IMR-90 (cell line): ENCODE measurements at places on chromosomes 5 and 9. TPM values are rescaled to one million over a fixed set of nuclear protein-coding genes. Genes with fewer than 3 reads are reported as not detected.

DNA sequence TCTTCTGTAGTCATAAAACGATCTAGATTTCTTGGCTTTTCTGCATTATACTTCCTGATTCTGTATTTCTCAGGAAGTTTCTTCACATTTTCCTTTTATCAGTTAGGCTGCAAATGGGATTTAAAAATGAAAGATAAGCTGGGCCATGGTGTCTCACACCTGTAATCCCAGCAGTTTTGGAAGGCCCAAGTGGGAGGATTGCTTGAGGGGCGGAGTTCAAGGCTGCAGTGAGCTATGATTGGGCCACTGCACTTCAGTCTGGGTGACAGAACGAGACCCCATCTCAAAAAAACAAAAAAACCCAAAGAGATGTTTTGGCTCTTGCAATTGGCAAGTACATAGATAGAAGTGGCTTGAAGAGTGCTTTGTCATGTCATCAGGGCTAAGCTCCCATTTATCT is 26.2 kb upstream of the APC start:
- DNase-seq = no peak

The PARP8 gene
- total RNA-seq = 8.2 and 8.6 TPM in 2 replicates

GRCh38 chr5:103254921-103255320 is 3.6 kb upstream of the MACIR start:
- no peak for DNase-seq

The TMEM174 gene
- total RNA-seq = not detected in 2 replicates

- DNase-seq = peak; percentile 87
These were observed 31.6 kb downstream of the ADAM19 start for GRCh38 chr5:157543825-157544622.

DNA sequence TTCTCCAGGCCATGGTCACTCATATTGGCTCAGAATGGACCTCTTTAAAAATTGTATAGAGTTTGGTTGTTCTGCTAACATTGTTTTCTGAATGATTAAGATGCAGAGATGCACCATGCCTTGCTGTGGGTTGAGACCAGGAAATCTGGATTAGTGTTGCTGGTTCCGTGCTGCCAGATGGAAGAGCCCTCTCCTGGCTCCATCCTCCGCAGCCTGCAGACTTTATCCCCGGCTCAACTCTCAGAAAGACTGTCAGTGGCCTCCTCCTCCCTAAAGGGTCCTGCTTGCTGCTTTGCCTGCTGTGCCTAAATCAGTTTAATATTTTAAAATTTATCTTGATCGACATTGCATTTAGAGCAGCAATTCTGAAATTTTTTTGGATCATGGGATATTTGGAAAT is 196.7 kb downstream of the TENT4A start:
- DNase-seq = no peak

DNA sequence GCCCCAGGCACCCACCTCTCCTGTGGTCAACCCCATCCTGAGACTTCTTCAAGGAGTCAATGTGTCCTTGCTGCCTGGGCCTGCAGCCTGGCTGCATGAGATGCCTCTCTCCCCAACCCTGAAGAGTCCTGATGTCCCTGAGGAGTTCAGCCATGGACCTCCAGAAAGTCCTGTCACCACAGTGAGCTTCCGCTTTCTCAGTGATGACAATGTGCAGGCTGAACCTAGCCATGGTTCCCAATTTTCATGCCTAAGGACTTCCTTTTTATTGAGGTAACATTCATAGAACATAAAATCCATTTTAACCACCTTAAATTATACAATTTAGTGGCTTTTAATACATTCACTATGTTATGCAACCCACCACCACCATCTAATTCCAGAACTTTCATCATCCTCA is 29.1 kb downstream of the DAP start:
- no peak for DNase-seq

DNA sequence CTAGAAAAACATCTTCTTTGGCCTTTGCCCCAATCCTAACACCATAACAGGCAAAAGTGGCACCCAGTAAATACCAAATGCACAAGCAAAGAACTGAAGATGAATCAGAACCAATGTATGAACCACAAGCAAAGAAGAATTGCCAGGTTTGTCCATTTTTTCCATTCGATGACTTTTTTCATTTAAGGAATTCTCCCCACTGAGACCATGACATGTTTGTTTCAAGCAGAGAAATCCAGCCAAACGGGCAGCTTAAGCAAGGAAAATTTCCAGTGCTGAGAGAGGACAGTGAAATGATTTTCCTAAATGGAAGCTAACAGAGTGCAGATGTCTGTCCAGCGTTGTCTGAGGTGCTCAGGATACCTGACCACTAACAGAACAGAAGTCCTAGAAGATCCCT is 203.7 kb downstream of the ADAMTS12 start:
- DNase-seq = no peak

DNA sequence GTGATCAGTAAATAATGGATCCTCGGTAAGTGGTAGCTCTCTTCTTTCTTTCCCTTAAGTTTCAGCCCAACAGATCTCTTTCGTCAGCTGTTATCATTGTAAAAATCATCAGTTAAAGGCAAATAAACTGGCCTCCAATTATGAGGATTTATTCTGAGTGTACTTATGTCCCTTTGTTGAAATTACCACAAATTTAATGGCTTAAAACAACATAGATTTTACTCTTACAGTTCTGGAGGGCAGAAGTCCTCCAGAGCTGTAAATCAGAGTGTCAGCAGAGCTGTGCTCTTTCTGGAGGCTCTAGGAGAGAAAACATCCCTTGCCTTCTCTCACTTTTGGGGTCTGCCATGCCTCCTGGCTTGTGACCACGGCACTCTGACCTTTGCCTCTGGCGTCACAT is 104.6 kb downstream of the INSYN2B start:
- no peak for DNase-seq

DNA sequence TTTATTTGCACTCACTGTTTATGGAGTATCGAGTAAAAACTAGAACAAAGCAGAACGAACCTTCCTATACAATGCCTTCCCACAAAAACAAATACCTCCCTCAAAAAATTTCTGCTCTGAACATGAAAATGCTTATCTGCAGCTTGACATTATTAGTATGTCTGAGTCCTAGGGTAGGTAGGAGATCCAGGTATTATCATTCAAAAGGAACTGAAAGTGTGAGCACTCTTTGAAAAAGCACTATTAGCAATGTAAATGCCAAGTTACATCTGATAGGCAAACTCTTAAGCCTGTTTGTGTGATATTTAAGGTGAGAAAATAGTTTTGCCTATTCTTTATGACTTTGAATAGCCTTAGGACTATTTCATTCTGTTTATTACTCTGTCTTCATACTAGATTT is 47.6 kb downstream of the ZSWIM6 start:
- no peak for DNase-seq

The SLC6A19 gene
- not detected in 2 replicates for total RNA-seq

DNA sequence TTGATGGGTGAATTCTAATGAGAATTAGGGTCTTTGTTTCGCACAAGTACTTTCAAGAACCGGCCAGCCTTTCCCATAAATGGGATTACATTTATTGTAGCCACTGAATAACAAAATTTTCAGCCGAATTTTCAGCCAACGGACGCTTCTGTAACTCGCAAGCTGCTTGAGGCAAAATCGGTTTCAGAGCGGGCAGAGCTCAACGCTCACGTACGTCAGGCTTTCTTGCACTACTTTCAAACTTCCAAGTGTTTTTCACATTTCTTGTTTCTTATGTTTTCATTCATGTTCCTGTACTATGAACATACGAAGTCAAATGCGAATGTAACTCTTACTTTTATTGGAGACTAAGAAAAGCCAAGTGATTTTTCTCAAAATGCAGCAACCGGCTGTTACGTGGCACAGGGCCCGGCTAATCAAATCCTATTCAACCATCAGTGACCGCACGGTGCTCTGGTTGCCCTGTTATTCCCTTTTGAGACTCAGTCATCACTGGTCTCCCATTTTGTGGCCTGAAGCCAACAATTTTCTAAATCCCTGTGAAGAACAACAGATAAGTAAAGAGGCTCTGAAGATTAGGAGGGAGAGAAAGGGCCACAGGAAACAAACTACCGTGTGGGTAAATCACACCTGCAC is 68.5 kb downstream of the SLC28A3 start:
- peak; percentile 13 for DNase-seq

DNA sequence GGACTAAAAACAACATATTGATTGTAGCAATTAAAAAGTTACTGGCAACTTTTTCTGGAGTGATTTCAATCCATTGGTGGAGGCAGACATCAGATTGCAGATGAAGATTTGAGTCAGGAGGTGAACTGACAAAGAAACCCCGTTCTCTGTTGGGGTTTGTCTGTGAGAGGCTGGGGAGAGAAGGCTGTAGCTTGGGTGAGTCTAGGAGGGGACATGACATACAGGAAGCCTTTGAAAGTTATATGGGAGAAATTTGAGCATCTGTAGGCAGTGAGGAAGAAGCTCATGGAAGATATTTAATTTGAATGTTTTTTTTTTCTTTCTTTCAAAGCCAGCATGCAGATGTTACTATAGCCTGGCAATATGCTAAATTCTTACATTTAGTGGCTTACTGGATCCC is 26.0 kb downstream of the KDM4C start:
- no peak for DNase-seq

- DNase-seq = no peak
These were observed 5.0 kb downstream of the LOX start for GRCh38 chr5:122073018-122073417.

The ZNF366 gene
- not detected in 2 replicates for total RNA-seq

The BARHL1 gene
- not detected in 2 replicates for total RNA-seq

The GDF9 gene
- total RNA-seq = 0.18 and 0.28 TPM in 2 replicates

- DNase-seq = peak; percentile 98
These were observed 119.7 kb upstream of the TARS1 start for GRCh38 chr5:33321026-33321425.

GRCh38 chr9:72326641-72327040 is 38.4 kb downstream of the ZFAND5 start:
- DNase-seq = no peak

DNA sequence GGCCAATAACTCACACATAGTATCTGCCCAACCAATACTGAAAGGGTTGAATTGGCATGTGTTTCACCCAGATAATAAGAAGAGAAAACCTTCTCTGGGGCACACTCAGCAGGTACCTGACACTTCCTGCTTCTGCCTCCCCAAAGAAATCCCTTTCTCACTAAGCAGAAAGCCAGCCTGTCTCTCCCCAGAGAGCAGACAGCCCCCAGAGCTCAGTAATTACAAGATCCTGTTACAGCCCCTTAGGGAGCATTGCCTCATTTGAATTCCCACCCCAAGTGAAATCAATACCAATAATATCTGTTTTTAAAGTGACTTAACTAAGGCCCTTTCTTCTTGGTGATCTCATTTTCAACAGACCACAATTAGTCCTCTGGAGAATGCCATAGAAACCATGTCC is 38.5 kb upstream of the FOXI1 start:
- no peak for DNase-seq

DNA sequence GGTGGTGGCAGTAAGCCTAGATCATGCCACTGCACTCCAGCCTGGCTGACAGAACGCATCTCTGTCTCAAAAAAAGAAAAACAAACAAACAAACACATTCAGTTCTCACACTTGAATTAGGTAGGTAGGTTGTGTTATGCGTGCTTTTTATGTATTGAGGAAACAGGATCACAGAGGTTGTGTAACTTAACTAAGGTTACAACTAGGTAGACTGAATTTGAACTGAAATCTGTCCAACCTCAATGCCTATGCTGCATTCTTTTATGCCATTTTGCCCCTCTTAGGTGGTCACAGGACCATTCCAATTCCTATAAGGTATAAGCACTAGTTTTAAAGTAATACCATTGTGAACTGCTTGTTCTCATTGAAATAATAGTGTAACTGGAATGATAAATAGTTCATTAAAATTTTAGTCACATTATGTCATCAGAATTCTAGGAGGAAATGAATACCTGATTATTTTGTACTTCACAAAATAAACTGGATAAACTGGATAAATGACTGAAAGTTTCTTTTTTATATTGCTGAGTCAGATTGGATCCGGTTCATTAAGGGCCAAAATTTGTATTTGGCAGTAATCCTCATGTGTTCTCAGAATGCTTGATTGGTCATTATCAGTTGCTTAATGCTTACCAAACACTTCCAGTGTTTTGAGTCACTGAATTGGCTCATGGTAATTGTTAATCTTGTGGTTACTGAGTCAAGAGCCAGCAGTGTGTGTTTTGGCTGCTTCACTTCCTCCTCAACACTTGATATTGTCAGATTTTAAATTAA is 7.1 kb downstream of the UBAP1 start:
- DNase-seq = peak; percentile 93

DNA sequence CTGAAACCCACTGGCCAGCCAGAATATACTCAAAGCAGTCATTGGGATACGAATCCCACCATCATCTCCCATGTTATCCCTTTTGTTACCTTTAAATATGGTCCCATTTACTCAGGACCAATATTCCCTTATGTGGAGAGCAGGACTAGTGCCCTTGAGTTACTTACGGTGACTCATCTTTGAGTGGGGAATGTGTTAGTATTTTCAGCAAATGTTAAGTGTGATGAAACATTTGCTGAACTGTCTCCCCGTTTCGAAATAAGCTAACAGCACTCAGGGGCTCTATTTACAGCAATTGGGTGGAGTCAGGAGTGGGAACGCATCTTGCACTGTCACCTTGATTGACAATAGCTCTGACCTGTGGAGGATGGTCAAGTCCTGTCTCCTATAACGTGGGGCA is 67.4 kb downstream of the CTSL start:
- peak; percentile 87 for DNase-seq

GRCh38 chr9:84270847-84271530 is 69.6 kb downstream of the SLC28A3 start:
- no peak for DNase-seq

- DNase-seq = no peak
These were observed 81.2 kb downstream of the CRB2 start for GRCh38 chr9:123437201-123437600.

DNA sequence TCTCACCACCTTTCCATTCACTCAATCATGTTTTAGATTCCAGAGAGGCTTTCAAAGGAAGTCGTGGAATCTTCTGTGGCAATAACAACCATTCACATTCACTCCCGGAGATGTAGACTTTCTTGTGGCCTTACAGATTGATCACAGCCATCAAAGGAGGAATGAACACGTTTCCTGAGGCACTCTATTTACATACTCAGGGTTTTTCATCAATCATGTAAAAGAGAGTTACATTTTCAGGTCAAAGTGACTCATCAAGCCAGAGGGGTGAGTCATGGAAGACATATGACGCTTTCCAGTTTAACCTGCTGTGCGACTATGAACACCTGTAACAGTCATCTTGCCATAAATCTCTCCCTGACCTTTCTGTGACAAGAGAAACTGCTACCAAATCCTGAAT is 39.3 kb upstream of the RAD23B start:
- peak; percentile 83 for DNase-seq

The SLCO6A1 gene
- not detected in 2 replicates for total RNA-seq

DNA sequence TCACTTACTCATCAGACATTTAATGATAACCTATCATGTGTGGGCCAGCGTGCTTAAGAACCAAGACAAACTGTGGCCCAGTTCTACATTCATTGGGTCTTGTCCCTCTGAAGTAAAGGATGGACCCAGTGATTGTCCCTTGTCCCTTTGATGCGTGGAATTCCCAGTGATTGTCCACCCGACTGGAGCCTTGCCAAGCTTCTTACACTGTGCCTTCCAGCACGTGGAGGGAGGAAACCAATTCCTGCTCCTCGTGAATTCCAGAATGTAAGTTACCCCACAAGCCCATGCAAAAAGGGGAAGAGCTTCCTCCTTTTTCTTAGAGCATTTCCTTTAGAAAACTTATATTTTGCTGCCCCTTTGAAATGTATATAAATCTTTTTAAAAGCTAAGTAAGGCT is 7.9 kb downstream of the CKMT2 start:
- no peak for DNase-seq

GRCh38 chr5:29380029-29380428 is 1813.5 kb upstream of the CDH6 start:
- DNase-seq = no peak

GRCh38 chr9:113569472-113570060 is 106.0 kb downstream of the RGS3 start:
- no peak for DNase-seq

The IFNA21 gene
- total RNA-seq = not detected in 2 replicates

The CDX1 gene
- 0.18 TPM in 1 of 2 replicates, not detected in the other for total RNA-seq
